BE2C (cell line): ENCODE measurements at places on chromosomes 11 and 22.

GRCh38 chr22:32245042-32245441 is 10.1 kb downstream of the SLC5A4 start:
- DNase-seq = no peak

GRCh38 chr11:96124155-96124554 is 200.2 kb upstream of the MTMR2 start:
- DNase-seq = no peak

DNA sequence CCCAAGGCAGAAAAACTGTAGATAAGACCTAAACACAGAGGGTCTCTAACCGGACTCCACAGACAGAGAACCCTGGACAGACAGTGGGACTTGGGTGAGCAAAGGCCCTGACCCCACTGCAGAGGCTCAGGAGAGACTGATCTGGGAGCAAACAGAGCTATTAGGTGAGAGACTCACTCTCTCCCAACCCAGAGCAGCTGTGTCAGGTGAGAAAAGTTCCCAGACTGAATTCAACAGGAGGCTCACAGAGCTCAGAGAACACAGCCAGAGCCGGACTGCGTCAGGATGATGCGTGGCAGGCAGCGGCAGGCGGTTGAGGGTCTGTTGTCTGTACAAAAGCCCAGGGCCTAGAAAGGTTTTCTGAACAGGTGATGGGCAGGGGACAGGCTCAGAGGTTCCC is 5.5 kb downstream of the RFPL2 start:
- DNase-seq = no peak

DNA sequence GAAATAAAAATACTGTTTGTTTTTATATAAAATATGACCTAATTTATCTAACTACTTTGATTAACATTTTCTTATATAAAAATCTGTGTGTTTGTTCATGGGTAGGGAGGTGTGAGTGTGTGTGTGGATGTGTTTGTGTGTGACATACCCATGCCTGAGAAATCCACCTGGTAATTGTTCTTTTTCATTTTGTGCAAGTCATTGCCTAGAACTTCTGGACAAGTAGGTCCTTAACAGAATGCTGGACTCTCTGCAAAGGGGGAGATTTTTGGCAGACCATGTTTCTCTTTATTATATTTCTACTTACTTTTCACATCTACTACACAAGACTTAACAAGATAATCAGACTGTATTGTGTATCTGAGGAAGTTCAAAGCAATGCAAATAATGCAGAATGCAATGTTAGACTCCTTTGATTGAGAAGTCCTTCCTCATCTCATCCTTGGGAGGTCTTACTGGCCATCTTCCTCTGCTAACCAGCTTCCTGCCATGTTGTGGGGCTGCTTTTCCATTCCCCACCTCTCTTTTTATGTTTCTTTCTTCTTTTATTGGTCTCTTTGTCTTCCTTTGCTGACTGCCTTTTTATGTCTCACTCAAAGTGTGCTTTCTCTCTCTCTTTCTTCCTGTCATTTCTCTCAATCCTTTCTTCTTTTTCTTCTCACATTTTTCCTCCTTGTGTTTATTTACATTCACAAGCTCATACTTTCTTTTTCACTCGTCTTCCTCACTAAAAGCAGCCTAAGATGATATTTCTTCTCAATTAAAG is 1017.0 kb upstream of the CNTN5 start:
- no peak for DNase-seq

- DNase-seq = no peak
Observed at GRCh38 chr11:111819829-111820237, 51.5 kb downstream of the ALG9 start.

DNA sequence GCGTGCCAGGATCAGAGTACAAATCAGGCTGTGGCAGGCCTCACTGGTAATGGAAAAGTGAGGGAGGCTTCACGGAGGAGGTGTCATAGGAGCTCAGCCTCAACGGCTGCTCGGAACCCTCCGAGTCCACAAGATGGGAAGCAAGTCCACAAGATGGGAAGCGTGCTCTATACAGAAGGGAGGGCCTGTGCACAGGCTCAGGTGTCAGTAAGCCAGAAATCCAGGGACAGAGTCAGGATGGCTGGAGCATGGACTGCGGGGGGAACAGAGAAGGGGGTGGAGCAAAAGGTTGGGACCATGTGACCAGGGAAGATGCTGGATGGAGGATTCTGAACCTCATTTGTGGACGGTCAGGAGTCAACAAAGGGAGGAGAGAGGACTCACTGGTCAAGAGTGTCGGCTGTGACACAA is 3.4 kb upstream of the DPP3 start:
- DNase-seq = no peak

DNA sequence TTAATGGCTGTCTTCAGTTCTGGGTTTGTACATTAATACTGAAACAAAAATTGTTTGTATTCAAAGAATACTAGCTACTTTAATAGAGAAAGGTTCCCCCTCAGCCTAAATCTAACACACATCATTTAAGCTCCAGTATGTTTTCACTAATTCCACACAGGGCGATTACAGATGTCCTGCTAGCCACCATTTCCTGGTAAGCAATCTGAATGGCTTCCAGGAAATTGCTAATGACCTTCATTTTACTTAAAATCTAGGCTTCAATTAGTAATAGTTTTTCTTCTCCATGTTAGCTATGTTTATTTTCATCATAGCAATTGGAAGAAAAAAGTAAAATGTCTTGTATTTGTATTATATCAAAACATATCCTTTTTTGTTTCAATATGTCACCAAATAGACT is 132.8 kb downstream of the SOX6 start:
- no peak for DNase-seq

DNA sequence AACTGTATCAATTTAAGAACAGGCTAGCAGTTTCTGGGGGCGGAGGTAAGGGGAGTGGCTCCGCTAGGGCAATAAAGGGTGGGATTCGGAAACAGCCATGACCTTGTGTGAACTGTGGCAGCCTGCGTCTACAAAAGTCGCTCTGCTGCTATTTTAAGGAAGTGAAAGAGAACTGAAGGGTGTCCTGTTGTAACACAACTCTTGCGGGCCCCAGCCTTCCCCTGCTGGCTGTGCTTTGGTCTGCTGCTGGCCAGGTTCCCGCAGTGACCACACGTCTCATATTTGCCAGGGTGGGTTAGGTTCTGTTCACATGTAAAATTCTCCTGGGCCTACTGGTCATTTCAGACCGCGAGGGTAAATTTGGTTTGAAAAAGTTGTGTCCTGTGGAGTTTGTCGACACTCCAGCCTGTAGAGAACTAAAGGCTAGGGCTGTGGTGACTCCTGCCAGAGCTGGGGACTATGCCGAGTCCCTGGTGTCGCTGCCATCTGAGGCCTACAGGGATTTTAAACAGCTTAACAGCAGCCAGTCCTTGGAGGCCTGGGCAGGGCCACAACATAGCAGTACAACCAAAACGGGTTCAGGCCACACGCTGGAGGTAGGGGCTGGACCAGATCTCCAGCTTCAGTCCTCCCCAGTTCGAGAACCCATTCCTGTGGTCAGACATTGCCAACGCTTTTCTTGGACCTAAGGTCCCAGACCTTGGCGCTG is 1.1 kb upstream of the PPFIBP2 start:
- DNase-seq = peak; percentile 15

GRCh38 chr22:41576877-41577276 is 12.8 kb downstream of the PMM1 start:
- DNase-seq = peak; percentile 84

GRCh38 chr22:23849009-23850006 is 8.4 kb upstream of the SLC2A11 start:
- DNase-seq = peak; percentile 92

DNA sequence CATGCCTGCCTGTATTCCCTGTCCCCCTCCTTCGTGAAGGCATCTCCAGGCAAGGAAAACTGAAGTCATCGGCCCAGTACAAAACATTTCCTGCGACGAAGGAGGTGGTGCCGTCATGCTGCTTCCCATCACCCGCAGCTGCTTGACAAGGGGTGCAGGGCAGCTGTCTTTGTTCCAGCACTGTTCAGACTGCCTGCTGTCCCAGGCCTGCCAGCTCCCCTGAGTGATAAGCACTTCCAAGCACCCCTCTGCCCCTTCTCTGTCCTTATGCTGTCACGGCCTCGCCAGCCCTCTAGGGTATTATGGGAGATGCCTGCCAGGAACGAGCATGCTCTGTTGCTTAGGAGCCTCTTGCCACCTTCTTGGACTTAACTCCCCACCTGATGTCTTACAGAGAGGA is 37.1 kb upstream of the BSX start:
- no peak for DNase-seq

- peak; percentile 23 for DNase-seq
Observed at GRCh38 chr11:95108671-95109551, 19.3 kb downstream of the ENDOD1 start.

DNA sequence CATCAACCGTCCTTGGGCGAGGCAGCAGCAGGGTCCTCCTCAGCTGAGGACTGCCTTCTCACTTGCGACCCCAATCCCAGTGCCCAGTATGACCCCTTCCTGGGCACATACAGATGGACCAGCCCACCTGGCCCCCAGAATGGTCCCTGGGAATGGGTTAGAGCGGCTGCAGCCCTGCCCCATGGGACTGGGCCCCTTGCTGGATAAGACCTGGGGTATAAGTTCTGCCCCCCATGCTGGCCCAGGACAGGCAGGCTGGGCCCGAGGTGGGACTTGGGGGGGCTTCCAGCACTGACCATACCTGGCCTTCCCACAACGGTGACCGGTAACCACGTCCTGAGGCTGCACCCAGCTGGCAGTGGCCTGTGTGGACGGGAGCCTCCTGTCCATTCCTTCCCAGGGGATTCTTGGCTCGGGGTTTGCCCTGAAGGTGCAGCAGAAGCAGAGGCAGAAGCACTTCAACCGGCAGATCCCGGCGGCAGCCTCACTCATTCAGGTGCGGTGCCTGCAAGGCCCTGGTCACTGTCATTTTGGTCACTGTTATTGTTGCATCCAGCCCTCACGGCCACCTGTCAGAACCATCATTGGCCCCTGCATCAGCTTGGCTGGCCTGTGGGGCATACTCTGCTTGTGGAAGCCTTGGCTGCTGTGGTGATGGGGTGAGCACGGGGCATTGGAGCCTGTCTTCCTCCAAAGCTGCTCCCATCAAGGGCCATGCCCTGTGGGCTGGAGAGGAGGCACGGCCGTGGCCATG is 114.8 kb downstream of the KCNQ1OT1 start:
- DNase-seq = no peak

DNA sequence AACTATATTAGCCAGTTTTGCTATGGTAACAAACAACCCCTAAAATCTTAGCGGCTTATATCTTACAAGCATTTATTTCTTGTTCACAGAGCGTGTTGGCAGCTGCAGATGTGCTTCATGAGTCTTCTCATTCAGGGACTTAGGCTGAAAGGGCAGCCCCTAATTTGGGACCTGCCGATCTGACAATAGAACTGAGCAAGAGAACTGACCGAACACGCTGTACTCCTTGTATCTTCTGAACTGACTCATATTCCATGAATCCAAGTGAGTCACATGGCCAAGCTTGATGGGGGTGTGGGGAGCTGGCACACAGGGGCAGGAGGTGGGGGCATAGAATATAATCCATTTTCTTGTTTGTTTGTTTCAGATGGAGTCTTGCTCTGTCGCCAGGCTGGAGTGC is 481.7 kb upstream of the CADM1 start:
- no peak for DNase-seq

DNA sequence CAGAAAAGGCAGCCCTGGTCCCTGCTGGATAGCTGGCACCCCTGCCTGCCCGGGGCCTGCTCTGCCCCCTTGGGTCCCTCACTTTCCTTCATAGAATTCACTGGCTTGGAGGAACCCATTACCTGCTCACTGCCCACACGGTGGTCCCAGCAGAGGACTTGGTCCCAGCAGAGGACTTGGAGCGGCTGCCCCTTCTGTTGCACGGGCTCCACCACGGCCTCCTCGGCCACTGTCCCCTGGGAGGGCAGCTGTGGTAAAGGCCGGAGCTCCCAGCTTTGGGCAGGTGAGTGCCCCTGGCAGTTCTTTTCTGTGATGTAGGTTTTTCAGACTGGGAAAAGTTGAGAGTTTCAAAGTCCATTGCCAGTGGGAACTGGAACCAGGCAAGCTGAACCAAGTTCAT is 25.9 kb downstream of the BRSK2 start:
- no peak for DNase-seq

- DNase-seq = no peak
Observed at GRCh38 chr22:30876221-30876751, 92.3 kb downstream of the MORC2 start.

- no peak for DNase-seq
Observed at GRCh38 chr22:49738566-49738965, 89.1 kb downstream of the BRD1 start.

- no peak for DNase-seq
Observed at GRCh38 chr11:3010521-3011275, 18.6 kb upstream of the NAP1L4 start.

DNA sequence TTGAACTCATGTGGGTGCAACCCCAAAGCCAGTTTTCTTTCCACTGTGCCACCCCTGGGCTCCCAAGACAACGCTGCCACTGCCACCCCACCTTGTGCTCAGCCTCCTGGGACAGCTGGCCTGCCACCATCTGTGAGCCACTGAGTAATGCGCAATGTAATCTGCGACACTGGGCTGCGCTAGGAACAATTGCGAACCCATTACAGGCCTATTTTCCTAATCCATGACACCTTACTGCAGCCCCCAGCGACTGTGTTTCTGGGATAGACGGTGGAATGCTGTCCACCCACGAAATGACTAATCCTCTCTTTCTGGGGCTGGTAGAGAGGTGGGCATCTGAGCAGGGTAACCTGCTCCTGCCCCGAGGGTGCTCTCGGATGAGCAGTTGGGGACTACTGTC is 22.2 kb downstream of the FLRT1 start:
- DNase-seq = no peak

- DNase-seq = no peak
Observed at GRCh38 chr11:65639623-65640482, 2.0 kb downstream of the SIPA1 start.

- DNase-seq = peak; percentile 49
Observed at GRCh38 chr11:115170133-115170815, 333.9 kb downstream of the CADM1 start.

DNA sequence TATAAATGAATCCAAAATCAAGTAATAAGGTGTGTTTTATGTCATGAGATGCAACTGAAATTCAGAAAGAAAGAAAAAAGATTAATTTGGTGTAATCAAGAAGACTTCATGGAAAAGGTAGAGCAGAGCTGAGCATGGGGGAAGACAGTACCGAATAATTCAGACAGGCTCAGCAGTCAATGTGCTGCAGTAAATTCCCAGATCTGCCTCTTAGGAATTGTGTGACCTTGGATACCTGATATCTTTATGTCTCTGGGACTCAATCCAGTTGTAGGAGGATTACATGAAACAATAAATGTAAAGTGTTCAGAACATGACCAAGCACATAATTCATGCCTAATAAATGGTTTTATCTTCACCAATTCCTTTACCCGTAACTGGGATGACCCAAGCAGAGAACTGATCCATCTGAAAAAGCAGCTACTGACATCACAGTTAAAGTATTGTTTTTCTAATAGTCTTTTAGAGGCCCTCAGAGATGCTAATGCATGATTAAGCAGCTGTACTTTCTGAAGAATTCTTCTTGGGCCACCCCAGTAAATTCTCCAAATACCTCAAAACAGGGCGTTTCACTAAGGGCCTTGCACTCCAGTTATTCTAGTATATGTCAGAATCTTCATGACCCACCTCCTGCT is 7.8 kb downstream of the MS4A12 start:
- no peak for DNase-seq

GRCh38 chr11:78684377-78684776 is 109.7 kb upstream of the NARS2 start:
- DNase-seq = no peak

- no peak for DNase-seq
Observed at GRCh38 chr11:23111527-23111926, 251.3 kb upstream of the CCDC179 start.
